B cell (primary cell): ENCODE measurements at places on chromosomes 12 and 14. TPM values are rescaled to one million over a fixed set of nuclear protein-coding genes. Genes with fewer than 3 reads are reported as not detected.
A peak's percentile ranks its signal among the peaks of the same experiment; 100 is the strongest.

NOC4L gene
- polyA plus RNA-seq: 8.9 and 13.1 TPM in 2 replicates

CLEC2A gene
- polyA plus RNA-seq: not detected in 2 replicates

DNA sequence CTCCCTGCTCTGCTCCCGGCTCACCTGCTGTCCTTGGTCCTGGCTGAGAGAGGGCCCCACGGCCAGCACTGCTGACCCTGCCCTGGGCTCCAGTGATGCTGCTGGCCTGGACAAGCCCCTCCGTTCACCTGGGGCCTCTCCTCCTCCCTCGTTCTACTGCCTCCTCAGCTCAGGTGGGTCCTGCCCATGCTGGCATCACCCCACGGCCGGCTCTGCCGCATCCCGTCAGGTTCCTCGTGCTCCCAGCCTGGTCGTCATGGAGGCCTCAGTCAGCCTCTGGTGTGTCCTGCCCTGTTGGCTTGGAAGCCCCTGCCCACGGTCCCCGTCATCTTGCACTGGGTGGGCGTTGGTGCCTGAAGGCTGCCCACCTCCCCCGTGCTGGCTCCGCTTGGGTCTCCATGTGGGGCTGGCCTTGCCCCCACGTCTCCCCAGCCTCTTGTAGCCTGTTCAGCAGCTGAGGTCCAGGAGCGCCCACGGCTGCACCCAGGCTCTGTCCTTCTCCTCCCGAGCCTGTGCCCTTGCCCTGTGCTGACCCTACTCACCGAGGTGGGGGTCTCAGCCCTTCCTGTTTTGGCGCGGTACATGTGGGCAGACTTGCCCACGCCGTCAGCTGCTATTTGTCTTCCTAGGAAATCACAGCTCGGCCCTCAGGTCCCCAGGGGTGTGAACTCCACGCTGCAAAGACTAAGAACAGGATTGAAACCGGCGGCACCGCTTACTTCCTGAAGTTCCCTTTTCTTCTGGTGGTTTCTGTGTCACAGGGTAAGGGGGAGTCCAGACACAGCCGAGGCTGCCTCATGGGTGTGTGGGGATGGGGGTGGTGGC lies 121.6 kb downstream of the TMEM121 start:
- peaks cover 28% of the 10 kb centered on the region for H3K4me1 ChIP-seq
- H3K4me3 ChIP-seq: peak overlapping the region; percentile 79
- no peaks in the 10 kb centered on the region for H3K27me3 ChIP-seq

EFCAB11 gene
- polyA plus RNA-seq: 4.2 and 5.3 TPM in 2 replicates

B3GNT4 gene
- polyA plus RNA-seq: not detected in 2 replicates

TAS2R14 gene
- polyA plus RNA-seq: 2.8 and 4.3 TPM in 2 replicates

DNA sequence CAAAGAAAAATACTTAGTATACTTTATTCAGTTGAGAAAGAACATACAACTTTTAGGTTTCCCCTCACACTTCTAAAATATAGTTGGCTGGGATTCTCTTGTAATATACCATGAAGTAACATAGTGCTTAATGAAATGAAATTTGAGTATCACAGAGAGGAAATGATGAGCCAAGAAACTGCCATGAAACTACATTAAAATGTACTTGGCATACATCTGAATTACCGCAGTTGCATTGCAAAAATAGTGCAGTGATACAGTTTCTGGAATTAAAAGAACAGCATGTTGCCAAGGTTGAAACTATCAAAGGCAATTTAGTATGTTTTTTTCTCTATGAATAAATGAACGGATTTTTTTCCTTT lies 389.2 kb downstream of the TMEM117 start:
- no peaks in the 10 kb centered on the region for H3K27me3 ChIP-seq
- no peak for DNase-seq
- H3K4me1 ChIP-seq: no peaks in the 10 kb centered on the region
- no peak overlapping the region for H3K4me3 ChIP-seq
- H3K27ac ChIP-seq: no peak overlapping the region

OR4K15 gene
- polyA plus RNA-seq: not detected in 2 replicates

GRCh38 chr12:112969547-112970306 lies 8.6 kb upstream of the OAS2 start:
- H3K4me1 ChIP-seq: no peaks in the 10 kb centered on the region
- H3K27me3 ChIP-seq: no peaks in the 10 kb centered on the region
- no peak overlapping the region for H3K4me3 ChIP-seq
- DNase-seq: no peak
- no peak overlapping the region for H3K27ac ChIP-seq
- H3K36me3 ChIP-seq: no peaks in the 10 kb centered on the region

DNA sequence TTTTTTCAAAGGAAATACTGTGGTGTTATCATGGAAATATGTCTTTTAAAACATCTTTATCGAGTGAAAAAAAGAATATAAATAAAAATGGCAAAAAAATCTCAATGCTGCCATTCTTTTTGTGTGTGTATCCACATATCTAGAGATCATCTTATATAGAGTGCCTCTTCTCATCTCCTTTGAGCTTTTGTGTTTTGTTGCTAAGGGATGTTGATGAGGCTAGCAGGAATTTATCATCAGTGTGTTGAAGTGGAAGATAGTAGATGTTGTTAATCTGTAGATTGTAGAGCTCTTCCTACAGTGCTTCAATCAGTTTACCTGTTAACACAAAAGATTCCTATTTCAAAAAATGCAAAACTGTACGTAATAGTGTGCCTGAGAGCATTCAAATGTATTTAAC lies 1738.0 kb upstream of the SEL1L start:
- no peak overlapping the region for H3K4me3 ChIP-seq
- DNase-seq: no peak
- no peak overlapping the region for H3K27ac ChIP-seq
- no peaks in the 10 kb centered on the region for H3K4me1 ChIP-seq
- no peaks in the 10 kb centered on the region for H3K27me3 ChIP-seq

DNA sequence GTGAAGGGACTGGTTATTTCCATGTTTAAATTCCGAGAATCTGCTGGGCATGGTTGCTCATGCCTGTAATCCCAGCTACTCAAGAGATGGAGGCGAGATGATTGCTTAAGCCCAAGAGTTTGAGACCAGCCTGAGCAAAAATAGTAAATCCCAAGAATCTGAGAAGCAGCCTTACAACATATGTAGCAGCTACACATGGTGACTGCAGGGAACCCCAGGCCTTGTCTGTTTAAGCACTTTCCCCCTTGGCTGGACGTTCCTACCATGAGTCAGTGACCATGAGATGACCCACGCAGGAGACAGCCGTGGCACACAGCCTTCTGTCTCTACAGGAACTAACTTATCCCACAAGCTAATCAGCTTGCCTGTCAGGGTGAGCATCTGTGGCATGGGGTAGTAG lies 5.5 kb upstream of the SLC24A4 start:
- H3K4me3 ChIP-seq: no peak overlapping the region
- H3K27ac ChIP-seq: no peak overlapping the region
- H3K4me1 ChIP-seq: no peaks in the 10 kb centered on the region
- H3K27me3 ChIP-seq: peaks cover 17% of the 10 kb centered on the region
- no peaks in the 10 kb centered on the region for H3K36me3 ChIP-seq

- no peak overlapping the region for H3K4me3 ChIP-seq
- H3K27ac ChIP-seq: no peak overlapping the region
- no peaks in the 10 kb centered on the region for H3K4me1 ChIP-seq
- H3K27me3 ChIP-seq: no peaks in the 10 kb centered on the region
- no peak for DNase-seq
Measured at GRCh38 chr14:92495027-92495426, 18.6 kb upstream of the RIN3 start.

GRCh38 chr14:65077318-65077717 lies 25.0 kb downstream of the MAX start:
- no peaks in the 10 kb centered on the region for H3K36me3 ChIP-seq
- no peaks in the 10 kb centered on the region for H3K27me3 ChIP-seq
- H3K27ac ChIP-seq: no peak overlapping the region
- no peak for DNase-seq
- H3K4me1 ChIP-seq: peaks cover 11% of the 10 kb centered on the region

DNA sequence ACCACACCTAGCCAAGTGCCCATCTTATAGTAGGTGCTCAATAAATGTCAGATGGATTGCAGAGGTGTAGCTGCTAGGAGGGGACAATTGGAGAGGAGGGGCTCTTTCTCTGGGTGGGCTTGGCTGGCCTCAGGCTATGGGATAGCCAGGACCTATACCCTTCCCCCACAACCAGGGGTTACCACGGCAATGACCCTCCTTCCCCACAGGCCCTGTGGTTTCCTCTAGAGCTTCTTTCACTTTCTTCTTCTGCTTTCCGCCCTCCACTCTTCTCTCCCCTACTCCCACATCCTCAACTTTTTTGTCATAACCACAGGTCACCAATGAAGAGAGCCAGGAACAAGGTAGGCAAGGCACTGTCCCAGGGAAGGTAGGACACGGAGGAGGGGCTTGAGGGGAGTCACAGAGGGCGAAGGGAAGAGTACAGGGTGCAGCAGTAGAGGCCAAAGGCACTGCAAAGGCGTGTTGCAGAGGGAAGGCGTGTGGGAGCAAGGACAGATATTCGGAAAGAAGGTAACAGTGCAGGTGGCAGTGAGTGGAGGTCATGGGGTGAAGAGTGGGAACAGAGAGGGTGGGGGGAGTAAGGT lies 1.9 kb upstream of the ITGB7 start:
- no peaks in the 10 kb centered on the region for H3K36me3 ChIP-seq
- H3K27me3 ChIP-seq: no peaks in the 10 kb centered on the region
- peaks cover 73% of the 10 kb centered on the region for H3K4me1 ChIP-seq
